Stimulated activated CD8-positive, alpha-beta memory T cell treated with anti-CD3 and anti-CD28 coated beads, Interleukin-4, amount 100 ng/mL, for 1 hour (primary cell): ENCODE measurements at places on chromosomes 11 and 22.

DNA sequence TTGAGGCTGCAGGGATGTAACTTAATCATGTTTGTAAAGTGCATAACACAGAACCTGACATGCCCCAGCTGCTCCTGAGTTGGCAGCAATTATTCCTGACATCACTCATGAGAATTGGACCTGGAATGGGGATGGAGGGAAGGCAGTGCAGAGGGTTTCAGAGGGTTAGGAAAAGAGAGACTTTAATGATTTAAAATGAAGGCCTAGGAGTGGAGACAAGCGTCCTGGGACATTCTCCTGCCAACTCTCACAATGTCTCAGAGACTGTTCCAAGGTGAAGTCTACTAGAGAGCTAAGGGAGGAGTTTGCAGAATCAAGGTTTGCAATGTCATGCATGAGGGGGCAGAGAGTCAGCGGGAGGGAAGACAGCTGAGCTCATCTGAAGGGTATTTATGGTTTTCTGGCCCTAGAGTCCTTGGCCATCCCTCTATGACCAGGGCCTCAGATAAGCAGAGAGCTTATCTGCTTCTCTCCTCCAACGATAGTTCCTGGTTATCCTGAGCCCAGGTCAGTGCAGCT is 36.9 kb downstream of the GGTLC2 start:
- DNase-seq: no peak

DNA sequence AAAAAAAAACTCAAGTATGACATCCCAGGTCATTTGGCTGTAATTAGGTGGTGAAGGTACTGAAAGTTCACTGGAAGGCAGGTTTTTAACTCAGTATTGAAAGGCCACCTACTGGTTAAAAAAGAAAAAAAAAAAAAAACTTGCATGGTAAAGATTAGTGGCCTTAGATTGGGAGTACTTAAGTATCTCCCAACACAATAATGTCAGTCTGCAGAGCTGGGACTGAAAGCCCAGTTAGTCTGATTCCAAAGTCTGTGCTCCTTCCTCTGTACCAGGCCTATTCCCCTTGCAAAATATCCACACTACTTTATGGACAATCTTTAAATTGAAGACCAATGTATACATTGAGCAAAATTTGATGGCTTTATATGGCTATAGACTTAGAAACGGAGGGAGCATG is 85.5 kb downstream of the NOX4 start:
- no peak for DNase-seq

- no peak for DNase-seq
These were observed 8.6 kb upstream of the POLDIP3 start for GRCh38 chr22:42623301-42623751.

- DNase-seq: no peak
These were observed 827 bp downstream of the PHF21B start for GRCh38 chr22:45008751-45009605.

GRCh38 chr11:37963440-37963839 is 1365.4 kb upstream of the RAG2 start:
- DNase-seq: no peak

GRCh38 chr11:3837793-3838192 is 3.0 kb downstream of the RHOG start:
- DNase-seq: no peak

DNA sequence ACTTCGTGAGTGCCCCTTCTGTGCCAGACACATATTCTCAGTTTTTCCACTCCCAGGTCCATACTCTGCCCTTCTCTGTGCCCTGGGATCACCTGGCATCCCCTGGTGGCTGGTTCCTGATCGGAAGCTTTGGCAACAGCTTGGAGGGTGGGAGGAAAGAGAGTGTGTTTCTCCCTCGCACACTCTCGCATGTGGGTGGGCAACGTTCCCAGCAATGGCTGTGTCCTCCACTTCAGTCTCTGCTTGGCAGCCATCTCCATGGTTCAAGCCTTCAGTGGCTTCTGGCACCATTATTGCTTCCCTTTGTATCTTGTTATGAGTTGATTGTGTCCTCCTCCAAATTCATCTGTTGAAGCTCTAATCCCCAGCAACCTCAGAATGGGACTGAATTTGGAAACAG is 342.7 kb upstream of the SYN3 start:
- DNase-seq: no peak

- no peak for DNase-seq
These were observed 22.4 kb upstream of the RDX start for GRCh38 chr11:110318638-110319404.

DNA sequence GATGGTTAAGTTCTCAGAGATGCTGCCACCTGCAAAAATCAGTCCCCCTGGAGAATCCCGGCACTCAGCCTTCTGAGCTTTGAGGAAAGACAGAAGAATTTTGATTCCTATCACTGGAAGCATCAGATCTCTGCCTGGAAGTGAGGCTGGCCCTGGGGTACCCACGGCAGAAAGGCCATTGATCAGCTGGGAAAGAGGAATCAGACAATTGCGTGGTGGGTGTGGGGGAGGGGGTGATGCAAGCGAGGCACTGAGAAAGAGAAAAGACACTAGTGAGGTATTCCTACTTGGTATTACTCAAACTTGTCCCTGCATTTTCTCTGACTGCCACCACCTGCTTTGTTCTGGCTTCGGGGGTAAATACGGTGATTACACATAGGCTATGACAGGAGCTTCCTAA is 96.1 kb downstream of the FEZ1 start:
- DNase-seq: no peak

DNA sequence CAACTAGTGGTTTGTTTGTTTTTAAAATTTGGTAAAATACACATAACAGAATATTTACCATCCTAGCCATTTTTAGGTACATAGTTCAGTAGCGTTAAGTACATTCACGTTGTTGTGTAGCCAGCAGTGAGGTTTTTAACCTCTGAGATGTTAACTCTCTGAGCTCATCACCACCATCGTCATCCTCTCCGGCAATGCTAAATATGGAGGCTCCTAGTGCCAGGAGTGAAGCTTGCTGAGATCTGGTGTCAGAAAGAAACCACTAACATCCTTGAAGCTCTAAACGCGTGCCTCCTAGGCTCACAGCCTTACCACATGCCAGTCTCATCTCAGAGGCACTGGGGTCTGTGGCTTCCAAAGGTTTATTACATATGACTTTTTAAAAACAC is 330.2 kb upstream of the B3GAT1 start:
- no peak for DNase-seq

GRCh38 chr11:12087075-12088004 is 23.1 kb upstream of the MICAL2 start:
- peak; percentile 17 for DNase-seq

GRCh38 chr11:128313931-128314330 is 273.4 kb downstream of the ETS1 start:
- DNase-seq: no peak

GRCh38 chr11:125951731-125952130 is 5.9 kb downstream of the VSIG10L2 start:
- DNase-seq: no peak

DNA sequence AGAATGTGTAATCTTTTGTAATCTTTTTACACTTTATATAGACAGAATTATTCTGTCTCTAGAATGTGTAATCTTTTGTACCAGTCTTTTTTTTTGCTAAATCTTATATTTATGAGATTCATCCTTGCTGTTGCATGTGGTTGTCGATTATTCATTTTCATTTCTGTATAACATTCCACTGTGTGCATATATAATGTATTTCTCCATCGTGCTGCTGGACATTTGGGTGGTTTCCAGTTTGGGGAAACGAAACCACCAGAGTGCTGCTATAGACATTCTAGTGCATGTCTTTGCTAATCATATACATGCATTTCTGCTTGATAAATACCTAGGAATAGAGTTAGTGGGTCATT is 146.5 kb downstream of the GRIK4 start:
- DNase-seq: no peak

DNA sequence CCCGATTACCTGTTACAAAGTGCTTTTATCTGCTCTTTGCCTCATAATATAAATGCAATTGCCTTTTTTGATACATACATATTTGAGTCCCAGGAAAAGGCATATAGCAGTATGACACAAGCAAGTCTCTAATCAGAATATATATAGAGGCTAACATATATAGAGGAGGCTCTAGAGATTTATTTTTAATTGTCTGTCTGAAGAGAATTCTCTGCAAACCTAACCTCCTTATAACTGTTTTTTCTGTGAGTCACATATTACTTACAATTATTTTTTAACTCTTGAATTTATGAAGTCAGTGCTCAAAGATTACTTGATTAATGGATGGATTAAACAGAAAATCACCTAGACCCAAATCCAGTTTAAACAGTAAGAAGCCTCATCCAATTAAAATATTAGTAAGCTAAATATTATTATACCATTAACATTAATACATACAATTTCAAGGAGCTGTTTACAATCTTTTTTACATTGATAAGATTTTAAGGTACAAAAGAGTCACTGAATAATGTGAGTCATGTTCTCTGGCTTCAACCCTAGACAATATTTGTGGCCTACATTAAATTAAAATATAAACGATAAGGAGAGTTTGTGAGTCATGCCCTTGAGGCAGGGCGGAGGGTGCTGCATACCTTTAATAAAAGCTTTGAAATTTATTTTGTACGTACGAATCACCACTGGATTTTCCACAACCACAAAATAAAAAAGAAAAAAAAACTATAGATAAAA is 19.2 kb upstream of the MMP13 start:
- DNase-seq: no peak

DNA sequence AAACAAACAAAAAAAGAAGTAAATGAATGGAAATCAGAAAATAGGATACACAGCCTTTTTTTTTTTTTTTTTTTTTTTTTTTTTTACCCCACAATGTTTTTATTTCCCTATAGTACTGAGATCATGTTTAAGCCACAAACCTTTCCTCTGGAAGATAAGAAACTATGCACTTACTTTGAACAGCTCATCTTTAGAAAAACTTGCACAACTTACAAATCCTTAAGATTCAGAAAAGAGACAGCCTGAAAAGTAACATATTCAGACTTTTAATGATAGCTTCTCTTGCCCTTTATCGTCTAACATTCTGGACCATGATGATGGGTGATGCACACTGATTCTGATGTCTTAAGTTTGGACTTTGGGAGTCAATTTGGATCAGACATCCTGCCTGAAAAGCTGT is 80.3 kb downstream of the TNRC6B start:
- DNase-seq: no peak

- DNase-seq: no peak
These were observed 17.0 kb upstream of the CHKA start for GRCh38 chr11:68138237-68138636.

- DNase-seq: no peak
These were observed 34.5 kb upstream of the CYB5R3 start for GRCh38 chr22:42683578-42684283.

GRCh38 chr11:78193806-78194205 is 5.1 kb downstream of the USP35 start:
- DNase-seq: no peak

- no peak for DNase-seq
These were observed 203.7 kb upstream of the DDI1 start for GRCh38 chr11:103832762-103833161.

GRCh38 chr11:134207538-134208239 is 16.1 kb downstream of the NCAPD3 start:
- DNase-seq: no peak

- DNase-seq: no peak
These were observed 102.2 kb upstream of the FGF3 start for GRCh38 chr11:69921128-69922014.

- DNase-seq: no peak
These were observed 64.7 kb downstream of the TRIM29 start for GRCh38 chr11:120073196-120073595.

- DNase-seq: no peak
These were observed 1879.0 kb upstream of the RAG2 start for GRCh38 chr11:38476808-38477575.

- DNase-seq: no peak
These were observed 2.7 kb upstream of the PLXNB2 start for GRCh38 chr22:50310031-50310722.

DNA sequence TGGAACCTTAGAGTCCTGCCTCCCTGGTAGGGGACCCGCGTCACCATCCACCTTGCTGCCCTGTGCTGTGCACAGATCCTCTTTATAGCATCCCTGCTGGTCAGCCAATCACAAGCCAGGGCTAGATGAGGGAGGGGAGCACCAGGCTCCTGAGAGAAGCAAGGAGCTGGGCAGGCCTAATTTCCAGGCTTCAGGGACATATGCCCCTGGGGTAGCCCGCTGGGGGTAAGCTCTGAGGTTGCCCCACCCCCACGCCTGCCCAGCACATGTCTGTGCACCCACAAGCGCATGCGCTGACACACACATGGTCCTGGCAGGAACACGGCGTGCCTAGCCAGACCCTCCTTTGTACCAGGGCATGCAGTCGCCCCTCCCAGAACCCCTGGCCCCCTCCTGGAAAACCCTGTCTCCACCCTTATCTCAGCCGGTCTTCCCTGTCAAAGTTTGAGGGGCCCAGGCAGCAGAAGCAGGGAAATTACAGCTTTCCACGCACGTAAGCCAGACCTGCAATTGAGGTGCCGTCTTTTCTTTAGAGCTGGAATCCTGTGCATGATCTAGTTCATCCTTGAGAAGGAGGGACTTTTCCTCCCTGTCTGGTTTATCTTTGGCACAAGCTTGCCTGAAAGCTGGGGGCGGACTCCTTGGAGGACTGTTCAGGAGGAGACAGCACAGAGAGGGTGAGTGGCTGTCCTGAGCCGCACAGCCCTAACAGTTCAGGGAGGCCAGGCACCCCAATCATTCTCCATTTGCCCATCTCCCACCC is 2.1 kb downstream of the SSTR3 start:
- no peak for DNase-seq

GRCh38 chr11:122706291-122707088 is 51.0 kb downstream of the UBASH3B start:
- DNase-seq: no peak

DNA sequence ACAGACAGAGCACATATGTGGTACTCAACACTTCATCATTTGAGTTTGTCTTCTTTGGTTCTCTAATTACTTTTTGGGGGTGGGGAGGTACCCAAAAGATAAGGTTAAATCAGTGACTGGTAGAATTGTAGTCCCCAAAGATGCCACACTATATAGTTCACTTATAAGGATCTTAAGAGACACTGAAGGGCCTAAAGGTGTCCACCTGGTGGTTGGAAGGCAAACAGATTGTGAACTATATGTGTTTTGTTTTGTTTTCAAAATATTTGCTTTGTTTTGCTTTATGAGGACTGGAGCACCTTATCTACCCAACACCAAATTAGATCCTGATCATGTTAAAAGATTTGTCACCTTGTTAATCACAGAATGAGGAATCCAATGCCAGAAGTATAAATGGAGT is 136.1 kb downstream of the DCDC1 start:
- no peak for DNase-seq

DNA sequence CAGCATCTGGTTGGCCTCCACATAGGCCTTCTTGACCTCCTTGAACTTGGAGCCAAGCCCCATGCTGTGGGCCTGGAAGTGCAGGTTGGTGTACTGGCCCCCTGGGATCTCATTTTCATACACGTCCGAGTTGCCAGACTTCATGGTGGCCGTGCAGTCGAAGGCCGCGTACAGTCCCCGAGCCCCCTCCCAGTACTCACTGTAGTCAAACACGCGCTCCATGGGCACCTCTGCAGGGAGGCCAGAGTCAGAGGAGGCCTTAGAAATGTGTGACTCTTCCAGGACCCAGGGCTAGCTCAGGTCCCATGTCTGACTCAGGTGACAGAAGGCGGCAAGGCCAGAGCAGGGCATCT is 6.7 kb upstream of the LRFN4 start:
- no peak for DNase-seq

- no peak for DNase-seq
These were observed 109.6 kb upstream of the POU2AF2 start for GRCh38 chr11:111135778-111136570.
